ENCODE measurements at places on chromosomes 4 and X.

GRCh38 chr4:149781150-149781549 lies 34.5 kb downstream of the IQCM start:
- DNase-seq, result no peak

- DNase-seq, result no peak
Observed at GRCh38 chrX:7784580-7784979, 58.4 kb upstream of the VCX start.

GRCh38 chrX:17567187-17567586 lies 170.1 kb upstream of the SCML1 start:
- DNase-seq, result no peak

DNA sequence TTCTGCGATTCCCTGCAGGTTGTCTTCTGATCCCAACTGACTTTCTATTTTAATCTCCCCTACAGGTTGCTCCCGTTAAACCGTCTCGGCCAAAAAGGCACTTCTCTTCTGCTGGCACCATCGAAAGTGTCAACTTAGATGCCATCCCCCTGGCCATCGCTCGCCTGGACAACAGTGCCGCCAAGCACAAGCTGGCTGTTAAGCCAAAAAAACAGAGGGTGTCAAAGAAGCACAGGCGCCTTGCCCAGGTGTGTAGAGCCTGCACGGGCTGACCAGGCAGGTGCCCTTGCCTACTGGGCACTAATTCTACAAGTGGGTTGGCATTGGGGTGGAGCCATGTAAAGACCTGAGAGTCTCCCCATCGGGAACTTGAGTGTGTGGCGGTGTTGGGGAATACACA lies 74.2 kb downstream of the AASDH start:
- DNase-seq, result no peak

GRCh38 chr4:83335701-83336100 lies 1.1 kb upstream of the HPSE start:
- DNase-seq, result no peak

DNA sequence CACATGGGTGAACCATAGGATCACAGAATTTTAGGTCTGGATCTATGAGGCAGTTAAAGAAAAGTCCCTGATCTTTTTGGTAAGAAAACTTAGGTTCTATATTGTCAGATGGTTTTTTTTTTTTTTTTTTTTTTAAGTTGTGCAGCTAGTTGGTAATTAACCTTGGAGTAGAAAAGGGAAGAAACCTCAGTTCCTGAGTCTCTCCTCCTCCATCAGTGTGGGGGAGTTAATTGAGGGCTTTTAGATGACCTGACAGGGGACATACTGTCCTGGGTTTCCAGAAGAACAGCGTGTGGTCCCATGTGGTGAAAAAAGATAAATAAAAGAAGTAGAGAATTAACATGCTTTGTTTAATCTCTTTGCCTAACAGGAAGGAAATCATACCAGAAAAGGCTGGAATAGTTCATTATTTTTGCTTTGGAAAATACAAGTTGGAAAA lies 123.7 kb downstream of the ARHGAP10 start:
- no peak for DNase-seq

DNA sequence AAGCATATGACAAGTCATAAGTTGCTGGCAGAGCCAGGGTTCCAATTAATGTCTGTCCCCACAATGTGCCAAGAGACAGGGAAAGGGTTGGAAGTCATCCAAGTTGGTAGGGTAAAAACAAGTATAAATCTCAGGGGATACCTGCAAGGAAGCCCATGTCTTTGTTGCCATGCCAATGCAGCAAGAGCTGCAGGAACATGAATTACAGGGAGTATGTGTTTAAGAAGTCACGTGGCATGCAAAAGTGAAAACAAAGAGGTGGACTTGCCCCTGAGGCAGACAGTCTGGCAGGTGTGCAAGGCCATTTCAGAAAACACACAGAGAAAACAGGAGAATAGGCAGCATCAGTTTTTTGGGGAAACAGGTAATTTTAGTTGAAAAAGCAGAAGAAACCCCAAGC lies 29.4 kb downstream of the C4orf51 start:
- no peak for DNase-seq

DNA sequence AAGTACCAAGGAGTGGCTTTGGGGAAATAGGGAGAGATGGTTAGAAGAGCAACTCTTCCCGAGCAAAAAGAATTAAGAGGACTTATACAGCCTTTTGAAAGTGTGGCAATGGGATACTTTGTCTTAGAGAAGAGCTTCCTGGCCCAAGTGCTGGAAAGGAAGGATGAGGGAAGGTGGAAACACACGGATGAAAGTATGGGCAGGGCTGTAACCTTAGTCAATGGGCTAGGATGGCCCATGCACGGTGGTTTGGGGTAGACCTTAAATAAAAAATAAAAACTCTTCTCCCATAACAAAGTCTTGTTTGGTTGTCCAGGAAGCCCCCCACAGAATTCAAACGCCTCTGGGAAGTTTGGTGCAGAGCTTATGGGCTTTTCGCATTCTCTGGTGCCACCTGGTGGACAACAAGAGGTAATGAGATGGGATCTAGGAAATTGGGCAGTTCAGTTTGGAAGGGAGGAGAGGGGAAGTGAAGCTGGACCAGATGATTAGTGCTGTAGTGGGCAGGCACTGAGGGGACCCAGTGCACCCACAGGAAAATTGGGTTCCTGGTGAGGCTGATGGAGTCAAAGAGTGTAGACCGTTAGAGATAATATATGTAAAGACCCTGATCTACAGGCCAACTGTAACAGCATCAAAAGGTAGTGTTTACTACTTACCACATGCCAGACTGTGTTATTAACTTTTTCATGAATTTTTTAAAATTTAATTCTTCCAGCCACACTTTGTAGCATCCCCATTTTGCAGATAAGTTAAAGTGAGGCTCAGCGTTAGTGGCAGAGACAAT lies 13.8 kb upstream of the ENOX2 start:
- DNase-seq, result peak; percentile 12

- no peak for DNase-seq
Observed at GRCh38 chr4:154961263-154961662, 180.2 kb downstream of the RBM46 start.

DNA sequence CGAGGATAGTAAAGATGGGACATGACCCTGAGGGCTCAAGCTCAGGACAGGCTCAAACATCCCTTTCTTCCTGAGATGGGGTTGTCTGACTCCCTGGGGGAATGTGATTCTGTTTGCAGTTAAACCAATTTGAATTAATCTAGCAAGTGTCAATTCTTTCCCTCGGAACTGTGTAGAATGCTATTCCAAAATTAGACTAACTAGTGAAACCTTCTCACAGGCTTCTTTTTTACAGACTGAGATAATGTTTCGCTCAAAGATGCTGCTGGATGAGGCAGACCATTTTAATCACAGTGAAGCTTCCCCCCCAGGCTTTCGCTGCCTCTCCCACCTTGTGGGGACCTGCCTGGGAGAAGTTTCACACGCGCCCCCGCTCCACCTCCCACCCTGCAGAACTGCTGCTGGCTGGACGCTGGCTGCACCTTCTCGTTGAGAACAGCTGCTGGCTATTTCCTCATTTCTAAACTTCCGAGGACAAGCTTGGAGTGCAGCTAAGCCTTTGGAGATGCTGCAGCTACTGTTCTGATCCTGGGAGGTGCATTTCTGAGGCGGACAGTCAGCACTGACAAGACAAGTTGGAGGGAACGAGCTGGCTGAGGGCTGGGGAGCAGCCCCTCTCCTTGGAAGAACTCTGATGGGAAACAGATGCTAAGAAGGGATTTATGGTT lies 297.8 kb downstream of the RAPGEF2 start:
- no peak for DNase-seq

- DNase-seq, result no peak
Observed at GRCh38 chrX:117335209-117335608, 781.4 kb downstream of the KLHL13 start.

- no peak for DNase-seq
Observed at GRCh38 chr4:56156141-56156540, 207.4 kb downstream of the CEP135 start.

DNA sequence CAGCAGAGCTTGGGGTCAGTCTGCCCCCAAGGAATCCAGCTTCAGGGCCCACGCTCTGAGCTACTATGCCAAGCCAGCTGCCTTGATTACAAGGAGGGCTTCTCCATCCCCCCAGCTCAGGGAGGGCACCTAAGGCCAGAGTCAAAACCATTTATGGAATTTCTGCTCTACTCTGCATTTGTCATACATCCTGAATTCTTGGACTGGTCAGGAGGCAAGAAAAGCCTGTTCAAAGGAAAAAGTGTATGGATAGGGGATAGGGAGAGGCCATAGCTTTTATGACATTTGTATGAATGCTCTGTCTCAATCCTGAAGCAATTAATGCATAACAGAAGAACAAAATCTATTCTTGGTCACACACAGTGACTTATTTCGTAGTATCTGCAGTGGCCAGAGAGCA lies 32.2 kb downstream of the EDNRA start:
- DNase-seq, result no peak

GRCh38 chr4:140672416-140672815 lies 83.8 kb downstream of the TBC1D9 start:
- DNase-seq, result no peak

DNA sequence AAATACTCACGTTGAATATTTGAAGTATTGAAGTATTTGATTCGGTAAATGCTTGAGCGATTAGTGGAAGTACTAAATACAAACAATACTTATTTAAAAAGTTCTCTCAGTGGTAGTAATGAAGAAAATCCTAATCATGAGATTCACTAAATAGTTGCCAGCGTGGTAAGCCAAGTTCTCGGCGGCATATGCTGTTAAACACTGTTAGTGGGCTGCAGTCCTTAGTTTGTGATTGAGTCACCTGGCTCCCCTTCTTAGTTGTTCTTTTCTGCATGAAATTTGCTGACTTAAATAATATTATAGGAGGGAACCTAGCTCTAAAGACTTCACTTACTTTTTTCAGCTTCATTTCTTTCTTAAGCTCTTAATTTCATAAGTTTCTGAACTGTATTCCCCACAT lies 51.4 kb downstream of the STIM2 start:
- no peak for DNase-seq

DNA sequence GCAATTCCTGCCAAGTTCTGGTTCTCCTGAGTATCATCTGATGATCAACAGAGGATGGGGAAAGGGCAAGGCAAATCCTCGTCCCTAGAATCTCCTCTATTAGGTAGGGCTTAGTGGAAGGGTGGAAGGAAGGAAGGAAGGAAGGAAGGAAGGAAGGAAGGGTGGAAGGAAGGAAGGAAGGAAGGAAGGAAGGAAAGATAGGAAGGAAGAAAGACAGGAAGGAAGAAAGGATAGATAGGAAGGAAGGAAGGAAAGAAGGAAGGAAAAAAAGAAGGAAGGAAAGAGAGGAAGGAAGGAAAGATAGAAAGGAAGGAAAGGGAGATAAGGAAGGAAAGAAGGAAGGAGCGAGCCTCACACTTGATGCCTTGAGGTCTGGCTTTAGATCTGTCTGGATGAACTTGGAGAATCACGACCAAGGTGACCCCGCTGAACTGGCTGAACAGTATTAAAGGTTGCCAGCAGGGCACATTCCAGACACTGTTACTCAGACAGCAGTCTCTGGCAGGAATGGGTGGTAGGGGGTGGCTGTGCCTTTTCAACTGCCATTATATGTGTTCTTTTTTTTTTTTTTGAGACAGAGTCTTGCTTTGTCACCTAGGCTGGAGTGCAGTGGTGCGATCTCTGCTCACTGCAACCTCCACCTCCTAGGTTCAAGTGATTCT lies 57.1 kb downstream of the MAP7D2 start:
- DNase-seq, result no peak

DNA sequence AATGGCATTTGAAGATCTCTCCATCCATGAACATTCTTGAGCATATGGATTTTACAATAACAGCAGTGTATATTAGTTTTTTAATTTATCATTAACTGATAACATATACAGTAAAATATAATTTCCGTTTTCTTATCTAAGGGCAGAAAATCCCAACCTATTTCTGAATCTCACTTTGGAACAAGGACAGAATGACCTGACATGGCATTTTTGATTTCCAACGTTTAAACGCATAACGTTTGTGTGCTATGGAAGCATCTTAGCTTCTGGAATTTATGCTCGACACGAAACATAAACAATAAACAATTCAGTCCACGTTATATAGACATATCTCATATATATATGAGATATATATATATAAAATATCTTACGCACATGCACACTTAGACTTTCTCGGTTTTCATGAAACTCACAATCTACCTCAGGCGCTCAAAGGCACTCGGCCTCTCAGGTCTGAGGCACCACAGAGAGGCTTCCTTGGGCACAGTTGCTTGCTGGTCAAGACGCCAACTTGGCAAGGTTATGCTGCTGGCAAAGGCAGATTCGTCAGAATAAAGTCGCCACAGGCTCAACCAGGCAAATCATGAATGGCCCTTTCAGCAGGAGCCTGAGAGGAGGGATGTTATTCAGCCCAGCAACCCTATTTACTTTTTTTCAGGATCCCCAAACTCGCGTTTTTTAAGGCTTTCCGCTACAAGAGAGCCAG lies 1.0 kb upstream of the UGT8 start:
- no peak for DNase-seq

GRCh38 chr4:119501740-119502139 lies 126.9 kb downstream of the PDE5A start:
- DNase-seq, result no peak

DNA sequence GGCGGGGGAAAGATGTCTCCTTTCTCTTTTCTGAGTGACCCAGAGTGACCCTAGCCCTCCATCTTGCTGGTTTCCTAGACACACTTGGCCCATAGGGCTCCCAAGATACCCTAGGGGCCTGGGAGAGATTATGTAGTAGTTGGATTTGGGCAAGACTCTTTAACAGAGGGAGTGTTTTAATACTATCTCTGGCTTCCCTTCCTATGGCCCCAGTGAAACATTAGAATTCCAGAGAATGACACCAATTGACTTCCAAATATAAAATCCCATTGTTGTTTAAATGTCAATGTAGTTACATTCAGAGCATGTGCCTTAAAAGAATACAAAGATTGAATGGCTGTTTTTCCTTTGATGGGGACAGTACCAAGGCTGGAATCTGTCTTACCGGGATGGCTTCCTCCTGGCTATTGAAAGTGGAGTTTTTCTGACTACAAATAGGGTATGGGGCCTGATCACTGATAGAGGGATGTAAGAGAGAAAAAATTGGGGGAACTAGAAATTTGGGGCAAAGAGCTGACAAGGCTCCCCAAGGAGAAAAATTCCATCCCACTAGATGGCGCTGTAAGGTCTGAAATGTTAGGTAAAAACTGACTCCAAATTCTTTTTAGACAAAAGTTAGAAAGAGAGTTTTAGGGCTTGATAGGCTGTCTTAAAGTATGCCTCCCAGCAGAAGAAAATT lies 10.7 kb downstream of the TENT5D start:
- DNase-seq, result no peak

- no peak for DNase-seq
Observed at GRCh38 chr4:165398570-165398969, 19.8 kb downstream of the CPE start.

GRCh38 chr4:2694691-2695090 lies 61.4 kb downstream of the TNIP2 start:
- DNase-seq, result no peak

GRCh38 chr4:10554121-10554520 lies 96.9 kb upstream of the ZNF518B start:
- no peak for DNase-seq

- DNase-seq, result no peak
Observed at GRCh38 chr4:109751852-109752251, 22.0 kb upstream of the PLA2G12A start.

DNA sequence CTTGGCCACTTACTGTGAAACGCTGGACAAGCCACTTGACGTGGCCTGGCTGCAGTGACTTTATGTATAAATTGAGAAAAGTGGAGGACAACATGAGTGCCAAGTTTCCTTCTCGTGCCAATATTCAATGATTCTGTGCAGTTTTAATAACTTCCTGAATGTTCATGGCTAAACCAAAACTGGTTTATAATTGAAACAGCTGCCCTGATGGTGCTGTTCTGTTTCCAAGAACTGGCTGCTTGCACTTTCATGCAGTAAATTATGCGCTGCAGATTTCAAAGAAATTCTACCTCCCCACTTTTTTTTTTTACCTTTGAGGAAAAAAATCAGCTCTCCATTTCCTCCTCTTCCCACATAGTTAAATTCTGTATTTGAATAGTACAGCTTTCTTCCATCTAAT lies 205.2 kb upstream of the CASK start:
- DNase-seq, result no peak

All from activated CD4-positive, alpha-beta T cell treated with anti-CD3 and anti-CD28 coated beads, Interleukin-2, amount 50 U/mL, for 4 hours (primary cell).